Liver (tissue), 10 donors: ENCODE measurements at places on chromosomes 7 and 10. TPM values are rescaled to one million over a fixed set of nuclear protein-coding genes. Genes with fewer than 3 reads are reported as not detected.

The TPST1 gene
- 23.8 TPM for polyA plus RNA-seq

The SPDYE5 gene
- polyA plus RNA-seq = not detected

The TMEM236 gene
- 0.08 TPM for polyA plus RNA-seq

The ATP5MK gene
- polyA plus RNA-seq = 632 TPM

The FGL2 gene
- 8.1 TPM for polyA plus RNA-seq

The FAM3C gene
- polyA plus RNA-seq = 20.6 TPM

The PRPS1L1 gene
- polyA plus RNA-seq = not detected

The CHN2 gene
- polyA plus RNA-seq = 8.3 TPM

GRCh38 chr7:33558549-33559323, 346.6 kb upstream of the BMPER start:
- H3K4me3 ChIP-seq = no peak overlapping the region
- H3K27ac ChIP-seq = no peak overlapping the region
- H3K36me3 ChIP-seq = no peaks in the 10 kb centered on the region
- no peaks in the 10 kb centered on the region for H3K27me3 ChIP-seq
- DNase-seq = no peak

GRCh38 chr7:32316839-32317238, 173.3 kb downstream of the LSM5 start:
- H3K27ac ChIP-seq = no peak overlapping the region
- H3K27me3 ChIP-seq = no peaks in the 10 kb centered on the region
- H3K4me1 ChIP-seq = no peaks in the 10 kb centered on the region
- DNase-seq = no peak
- no peaks in the 10 kb centered on the region for H3K36me3 ChIP-seq

DNA sequence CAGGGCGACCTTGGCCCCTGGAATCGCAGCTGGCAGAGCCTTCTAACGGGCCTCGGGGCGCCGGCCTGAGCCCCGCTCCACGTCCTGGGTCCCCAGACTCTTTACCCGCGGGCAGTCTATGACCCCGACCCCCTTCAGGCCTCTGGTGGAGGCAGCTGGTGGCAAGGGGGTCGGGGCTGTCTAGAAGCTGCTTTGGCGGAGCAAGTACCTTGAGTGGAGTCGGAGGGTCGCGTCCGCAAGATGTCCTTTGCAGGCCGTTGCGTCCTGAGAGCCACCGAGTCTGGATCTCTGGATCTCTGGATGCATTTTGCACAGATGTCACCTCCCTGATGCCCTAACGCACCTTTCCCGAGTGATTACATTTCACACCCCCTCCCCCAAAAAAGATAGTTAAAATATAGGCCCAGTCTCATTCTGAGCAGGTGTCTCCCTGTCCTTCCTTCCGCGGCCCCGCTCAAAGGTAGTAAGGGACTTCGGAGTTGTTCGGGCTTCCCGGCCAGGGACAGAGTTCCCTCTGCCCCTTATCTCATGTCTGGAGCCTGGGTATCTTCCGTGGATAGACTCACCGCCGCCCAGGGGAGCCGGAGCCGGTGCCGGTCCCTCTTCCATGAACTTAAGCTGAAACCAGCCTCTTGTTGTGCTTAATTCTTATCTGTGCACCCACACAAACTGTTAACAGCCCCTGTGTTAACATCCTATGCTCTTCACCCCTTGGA, 457 bp downstream of the ACADSB start:
- H3K36me3 ChIP-seq = peaks cover 2% of the 10 kb centered on the region
- peak overlapping the region; percentile 85 for H3K4me3 ChIP-seq
- peaks cover 28% of the 10 kb centered on the region for H3K4me1 ChIP-seq
- H3K27ac ChIP-seq = peak overlapping the region; percentile 95
- H3K27me3 ChIP-seq = no peaks in the 10 kb centered on the region

DNA sequence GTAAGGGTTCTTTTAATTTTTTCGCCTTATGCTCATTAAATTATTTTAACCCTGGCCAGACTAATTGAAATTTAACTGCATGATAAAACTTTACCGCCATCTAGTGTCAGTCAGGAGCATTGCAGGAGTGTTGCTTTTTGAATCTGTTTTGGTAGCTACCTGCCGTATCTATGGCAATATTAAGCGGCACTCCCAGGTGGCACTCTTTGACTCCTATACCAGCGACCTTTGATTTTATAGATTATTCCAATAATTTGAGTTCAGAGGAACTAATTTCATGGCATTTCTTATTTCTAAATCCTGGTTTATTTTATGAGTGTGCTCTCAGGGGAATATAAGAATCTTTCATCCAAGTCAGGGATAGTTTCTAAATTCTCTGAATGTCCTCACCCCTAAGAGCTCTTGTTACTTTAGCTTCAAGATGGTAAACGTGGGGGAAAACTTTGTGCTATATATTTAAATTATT, 198.9 kb downstream of the REEP3 start:
- no peak overlapping the region for H3K27ac ChIP-seq
- DNase-seq = peak; percentile 44
- H3K4me1 ChIP-seq = peaks cover 19% of the 10 kb centered on the region
- H3K36me3 ChIP-seq = no peaks in the 10 kb centered on the region
- no peaks in the 10 kb centered on the region for H3K27me3 ChIP-seq
- H3K4me3 ChIP-seq = no peak overlapping the region

DNA sequence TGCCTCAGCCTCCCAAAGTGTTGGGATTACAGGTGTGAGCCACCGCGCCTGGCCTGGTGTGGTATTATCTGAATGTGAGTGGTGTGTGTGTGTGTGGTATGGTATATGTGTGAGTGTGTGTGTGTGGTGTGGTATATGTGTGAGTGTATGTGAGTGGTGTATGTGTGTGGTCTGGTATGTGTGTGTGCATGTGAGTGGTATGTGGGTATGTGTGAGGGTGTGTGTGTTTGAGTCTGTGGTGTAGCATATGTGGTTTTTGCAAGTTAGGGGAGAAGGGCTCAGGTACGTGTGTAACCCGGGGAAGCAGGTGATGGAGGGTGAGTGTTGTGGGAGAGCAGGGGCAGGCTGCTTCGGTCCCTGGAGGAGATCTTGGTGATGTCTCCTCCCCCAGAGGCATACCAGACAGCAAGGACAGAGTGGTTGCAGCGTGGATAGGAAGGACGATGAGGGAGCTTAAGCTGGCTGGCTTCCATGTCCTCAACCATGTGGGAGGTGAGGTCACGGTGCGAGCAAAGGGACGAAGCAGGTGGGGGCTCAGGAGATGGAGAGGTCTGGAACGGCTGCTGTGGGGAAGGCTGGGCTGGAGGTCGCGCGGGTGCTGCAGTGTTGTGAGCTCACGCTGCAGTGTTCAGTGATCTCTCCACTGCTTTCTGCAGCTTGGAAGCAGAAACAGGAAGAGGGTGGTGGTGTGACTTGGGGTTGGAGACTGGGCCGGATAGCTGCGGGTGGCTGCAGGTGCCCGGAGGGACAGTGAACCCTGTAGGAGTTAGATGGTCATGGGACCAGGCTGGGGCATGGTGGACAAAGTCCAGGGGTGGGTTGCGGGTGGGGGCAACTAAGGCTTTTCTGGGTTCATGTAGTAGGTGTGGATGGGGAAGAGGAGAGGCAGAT, 5.0 kb downstream of the ZYX start:
- no peaks in the 10 kb centered on the region for H3K27me3 ChIP-seq
- H3K4me3 ChIP-seq = no peak overlapping the region
- peak overlapping the region; percentile 3 for H3K27ac ChIP-seq
- H3K4me1 ChIP-seq = peaks cover 63% of the 10 kb centered on the region

DNA sequence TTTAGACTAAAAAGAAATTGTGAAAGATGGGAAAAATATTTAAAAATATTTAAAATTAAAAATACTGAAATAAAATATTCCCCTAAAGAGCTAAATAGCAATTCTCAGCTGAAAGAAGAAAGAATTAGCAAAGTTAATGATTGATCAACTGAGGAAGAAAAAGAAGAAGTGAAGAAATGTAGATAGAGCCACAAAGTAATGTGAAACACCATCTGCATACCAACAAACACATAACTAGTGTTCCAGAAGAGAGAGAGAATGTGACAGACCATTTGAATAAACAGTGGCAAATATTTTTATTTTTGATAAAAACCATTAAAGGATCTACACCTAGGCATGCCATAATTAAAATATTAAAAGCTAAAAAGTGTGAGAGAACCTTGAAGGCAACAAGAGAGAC, 784.5 kb upstream of the ZWINT start:
- DNase-seq = no peak
- no peaks in the 10 kb centered on the region for H3K36me3 ChIP-seq
- no peaks in the 10 kb centered on the region for H3K4me1 ChIP-seq
- no peaks in the 10 kb centered on the region for H3K27me3 ChIP-seq

GRCh38 chr10:132231656-132232022, 44.9 kb downstream of the DPYSL4 start:
- no peaks in the 10 kb centered on the region for H3K27me3 ChIP-seq
- no peaks in the 10 kb centered on the region for H3K4me1 ChIP-seq
- no peaks in the 10 kb centered on the region for H3K36me3 ChIP-seq
- H3K27ac ChIP-seq = no peak overlapping the region
- no peak overlapping the region for H3K4me3 ChIP-seq

GRCh38 chr10:47256751-47257336, 43.2 kb upstream of the GDF10 start:
- no peak for DNase-seq
- no peaks in the 10 kb centered on the region for H3K27me3 ChIP-seq
- no peaks in the 10 kb centered on the region for H3K36me3 ChIP-seq
- H3K27ac ChIP-seq = no peak overlapping the region
- no peaks in the 10 kb centered on the region for H3K4me1 ChIP-seq
- H3K4me3 ChIP-seq = no peak overlapping the region

DNA sequence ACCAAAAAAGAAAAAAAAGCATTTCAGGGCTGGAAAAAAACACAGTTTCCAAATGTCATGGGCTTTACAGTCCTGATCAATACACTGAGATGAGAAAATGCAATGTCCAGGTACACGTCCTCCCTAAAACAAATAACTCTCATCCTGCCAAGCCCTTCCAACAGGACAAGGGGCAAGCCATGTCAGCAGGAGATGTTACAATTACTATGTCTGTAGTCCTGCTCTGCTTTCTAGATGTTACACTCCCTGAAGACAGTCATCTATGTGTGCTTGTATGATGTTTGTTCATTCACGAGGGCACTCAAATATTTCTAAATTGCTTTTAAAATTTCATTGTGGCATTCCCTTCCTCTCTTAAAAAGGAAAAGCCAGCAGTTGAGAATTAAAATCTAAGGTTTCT, 103.2 kb downstream of the SORBS1 start:
- no peaks in the 10 kb centered on the region for H3K36me3 ChIP-seq
- DNase-seq = no peak
- H3K27ac ChIP-seq = peak overlapping the region; percentile 99
- H3K4me3 ChIP-seq = no peak overlapping the region
- peaks cover 46% of the 10 kb centered on the region for H3K4me1 ChIP-seq

DNA sequence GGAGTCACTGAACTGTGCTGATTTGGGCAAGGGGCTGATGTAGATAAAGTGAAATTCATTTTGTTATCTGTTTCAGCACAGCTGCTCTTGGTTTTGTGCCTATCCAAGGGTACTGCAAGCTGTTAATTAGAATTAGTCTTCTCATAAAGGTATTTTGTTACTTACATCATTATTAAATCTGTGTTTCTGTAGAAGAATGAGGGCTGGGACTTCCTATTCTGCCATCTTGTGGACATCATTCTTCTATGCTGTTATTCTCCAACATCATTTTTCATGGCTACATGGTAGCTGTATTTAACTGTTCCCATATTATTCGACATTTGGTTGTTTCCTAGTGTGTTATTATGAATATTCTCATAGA, 76.2 kb upstream of the CCDC71L start:
- peaks cover 3% of the 10 kb centered on the region for H3K4me1 ChIP-seq
- no peak overlapping the region for H3K4me3 ChIP-seq
- H3K36me3 ChIP-seq = no peaks in the 10 kb centered on the region
- DNase-seq = no peak
- H3K27me3 ChIP-seq = no peaks in the 10 kb centered on the region
- H3K27ac ChIP-seq = no peak overlapping the region

DNA sequence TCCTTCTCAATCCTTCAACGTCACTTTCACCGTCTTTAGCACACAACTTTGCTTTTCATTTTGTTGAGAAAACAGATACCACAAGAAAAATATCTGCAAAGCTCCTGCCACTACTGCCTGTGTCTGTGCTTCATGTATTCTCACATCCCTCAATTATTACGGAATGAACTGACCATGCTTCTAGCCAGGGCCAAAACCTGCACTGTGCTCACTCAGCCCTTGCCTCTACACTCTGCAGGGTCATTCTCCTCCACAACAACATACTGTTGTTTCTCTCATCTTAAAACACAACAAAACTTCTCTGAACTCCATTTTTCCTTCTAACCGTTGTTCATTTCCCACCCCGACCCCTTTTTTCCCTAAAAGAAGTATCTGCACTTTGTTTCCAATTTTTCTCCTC, 29.5 kb downstream of the BMPR1A start:
- H3K4me3 ChIP-seq = no peak overlapping the region
- no peaks in the 10 kb centered on the region for H3K36me3 ChIP-seq
- no peak for DNase-seq
- H3K27ac ChIP-seq = no peak overlapping the region
- H3K27me3 ChIP-seq = no peaks in the 10 kb centered on the region
- H3K4me1 ChIP-seq = no peaks in the 10 kb centered on the region

DNA sequence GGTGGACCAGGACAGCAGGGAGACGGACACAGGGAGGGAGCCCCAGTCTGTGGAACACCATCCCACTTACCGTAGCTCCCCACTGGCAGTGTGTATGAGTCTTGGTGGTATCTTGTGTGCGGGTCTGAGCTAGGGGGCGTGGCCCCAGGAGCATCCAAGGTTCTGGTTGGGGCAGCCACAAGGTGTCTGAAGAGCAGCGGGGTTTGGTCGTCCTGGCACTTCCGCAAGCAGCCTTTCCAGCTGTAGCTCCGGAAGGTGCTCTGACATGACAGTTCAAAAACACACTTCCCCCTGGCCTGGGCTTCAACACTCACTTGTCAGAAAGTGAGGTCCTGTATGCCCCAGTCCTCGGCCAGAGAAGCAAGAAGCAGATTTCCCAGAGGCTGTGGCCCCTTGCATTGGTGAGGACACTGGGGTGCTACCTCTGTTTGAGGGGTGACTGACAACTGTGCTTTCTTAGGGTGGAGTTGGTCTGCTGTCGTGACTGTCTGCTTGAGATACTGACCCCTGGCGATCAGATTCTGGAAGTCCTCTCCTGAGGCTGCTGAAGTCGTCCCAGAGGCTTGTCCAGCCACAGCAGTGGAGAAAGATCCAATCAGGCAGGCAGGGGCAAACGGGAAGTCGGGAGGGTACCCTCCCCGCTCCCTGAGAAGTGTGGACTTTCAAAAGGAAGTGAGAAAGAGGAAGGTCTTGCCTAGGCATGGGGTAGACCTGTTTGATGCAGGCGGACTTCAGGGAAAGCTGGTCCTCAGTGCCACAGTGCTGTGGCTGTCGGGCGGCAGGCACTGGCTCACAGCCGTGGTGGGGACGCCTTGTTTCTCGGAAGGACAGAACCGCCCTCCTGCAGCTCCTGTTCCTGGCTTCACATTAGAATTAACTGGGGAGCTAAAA, 51.4 kb upstream of the PFKFB3 start:
- H3K27me3 ChIP-seq = no peaks in the 10 kb centered on the region
- peak; percentile 62 for DNase-seq
- no peaks in the 10 kb centered on the region for H3K36me3 ChIP-seq
- H3K4me1 ChIP-seq = no peaks in the 10 kb centered on the region
- H3K27ac ChIP-seq = peak overlapping the region; percentile 42
- H3K4me3 ChIP-seq = no peak overlapping the region

- no peak overlapping the region for H3K4me3 ChIP-seq
- no peaks in the 10 kb centered on the region for H3K27me3 ChIP-seq
- DNase-seq = no peak
- H3K36me3 ChIP-seq = peaks cover 25% of the 10 kb centered on the region
Measured at GRCh38 chr7:139574618-139575337, 51.3 kb downstream of the CLEC2L start.

- no peak for DNase-seq
- H3K27ac ChIP-seq = no peak overlapping the region
- no peak overlapping the region for H3K4me3 ChIP-seq
- H3K27me3 ChIP-seq = no peaks in the 10 kb centered on the region
- H3K36me3 ChIP-seq = no peaks in the 10 kb centered on the region
- no peaks in the 10 kb centered on the region for H3K4me1 ChIP-seq
Measured at GRCh38 chr10:775245-776075, 86.0 kb upstream of the DIP2C start.
